ENCODE measurements at places on chromosomes 3 and 15.

GRCh38 chr3:17320266-17320665 is 422.2 kb downstream of the TBC1D5 start:
- no peak for DNase-seq

DNA sequence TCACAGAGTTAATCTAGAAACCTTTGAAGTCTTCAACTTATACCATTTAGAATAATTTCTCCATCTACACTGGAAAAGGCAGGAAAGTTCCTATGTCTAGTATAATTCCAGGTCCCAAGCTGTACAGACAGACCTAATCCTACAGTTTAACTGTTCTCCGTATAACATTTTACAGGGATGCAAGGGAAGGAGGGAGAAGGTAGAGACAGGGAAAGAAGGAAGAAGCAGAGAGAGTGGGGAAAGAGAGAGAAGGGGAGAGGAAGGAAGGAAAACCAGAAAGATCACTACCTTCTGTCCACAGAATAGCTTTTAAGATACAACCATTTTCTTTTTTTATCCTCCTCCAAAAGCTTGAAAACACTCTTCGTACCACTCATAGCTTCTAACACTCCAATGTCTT is 185.8 kb downstream of the FOXP1 start:
- DNase-seq: no peak

GRCh38 chr3:187112934-187113793 is 26.1 kb downstream of the RPL39L start:
- no peak for DNase-seq

- DNase-seq: no peak
Measured at GRCh38 chr15:22839046-22839695, 705 bp downstream of the NIPA2 start.

DNA sequence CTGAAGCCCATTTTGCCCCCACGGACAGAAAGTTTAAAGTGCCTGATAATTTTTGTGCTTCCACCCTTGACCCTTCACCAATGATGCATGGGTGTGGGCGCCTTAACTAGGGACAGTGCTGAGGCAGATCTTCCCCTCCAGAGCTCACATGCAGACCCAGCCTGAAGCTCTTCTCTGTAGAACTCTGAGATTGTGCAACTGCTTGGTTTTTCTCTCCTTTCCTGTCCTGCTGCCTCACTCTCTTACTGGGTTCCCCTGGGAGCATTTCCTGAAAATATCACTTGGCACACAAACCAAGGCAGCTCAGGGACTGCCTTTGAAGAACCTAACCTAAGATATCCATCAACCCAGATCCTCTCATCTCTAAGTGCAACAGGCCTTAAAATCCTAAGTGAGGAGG is 220.3 kb upstream of the STT3B start:
- no peak for DNase-seq

GRCh38 chr3:141998669-141999290 is 122.3 kb downstream of the ATP1B3 start:
- peak; percentile 35 for DNase-seq
